Hematopoietic multipotent progenitor cell treated with erythropoietin and hydrocortisone succinate and interleukin-3 and kit ligand, for 8 days (in vitro differentiated cells): ENCODE measurements at places on chromosomes 12 and 14.

GRCh38 chr14:68274725-68275124 lies 455.1 kb downstream of the RAD51B start:
- peak; percentile 65 for DNase-seq

- DNase-seq, result no peak
These were observed 4.5 kb downstream of the MYL6 start for GRCh38 chr12:56162468-56163290.

- DNase-seq, result no peak
These were observed 62.0 kb downstream of the WSCD2 start for GRCh38 chr12:108191086-108191485.

GRCh38 chr12:128033473-128033872 lies 233.5 kb upstream of the TMEM132C start:
- no peak for DNase-seq

- peak; percentile 70 for DNase-seq
These were observed at the start of gene TPI1 for GRCh38 chr12:6867413-6868210. Gene TPI1 (plus strand): TSS chr12:6867531. CDS start chr12:6867567, 36 bp downstream.

DNA sequence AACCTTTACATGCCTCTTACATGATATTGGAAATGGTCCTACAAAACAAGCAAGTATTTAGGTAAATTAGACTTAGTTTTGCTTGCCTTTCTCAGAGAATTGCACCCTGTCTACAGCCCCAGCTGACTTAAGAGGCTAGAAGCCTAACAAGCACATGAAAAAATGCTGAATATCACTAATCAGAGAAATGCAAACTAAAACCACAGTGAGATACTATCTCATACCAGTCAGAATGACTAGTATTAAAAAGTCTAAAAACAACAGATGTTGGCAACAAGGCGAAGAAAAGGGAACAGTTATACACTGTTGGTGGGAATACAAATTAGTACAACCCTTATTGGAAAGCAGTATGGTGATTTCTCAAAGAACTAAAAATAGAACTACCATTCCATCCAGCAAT lies 103.8 kb downstream of the EGLN3 start:
- DNase-seq, result no peak

- DNase-seq, result no peak
These were observed 17.0 kb downstream of the PSEN1 start for GRCh38 chr14:73153272-73153671.

- peak; percentile 61 for DNase-seq
These were observed 138.3 kb downstream of the EGLN3 start for GRCh38 chr14:33812601-33813000.

DNA sequence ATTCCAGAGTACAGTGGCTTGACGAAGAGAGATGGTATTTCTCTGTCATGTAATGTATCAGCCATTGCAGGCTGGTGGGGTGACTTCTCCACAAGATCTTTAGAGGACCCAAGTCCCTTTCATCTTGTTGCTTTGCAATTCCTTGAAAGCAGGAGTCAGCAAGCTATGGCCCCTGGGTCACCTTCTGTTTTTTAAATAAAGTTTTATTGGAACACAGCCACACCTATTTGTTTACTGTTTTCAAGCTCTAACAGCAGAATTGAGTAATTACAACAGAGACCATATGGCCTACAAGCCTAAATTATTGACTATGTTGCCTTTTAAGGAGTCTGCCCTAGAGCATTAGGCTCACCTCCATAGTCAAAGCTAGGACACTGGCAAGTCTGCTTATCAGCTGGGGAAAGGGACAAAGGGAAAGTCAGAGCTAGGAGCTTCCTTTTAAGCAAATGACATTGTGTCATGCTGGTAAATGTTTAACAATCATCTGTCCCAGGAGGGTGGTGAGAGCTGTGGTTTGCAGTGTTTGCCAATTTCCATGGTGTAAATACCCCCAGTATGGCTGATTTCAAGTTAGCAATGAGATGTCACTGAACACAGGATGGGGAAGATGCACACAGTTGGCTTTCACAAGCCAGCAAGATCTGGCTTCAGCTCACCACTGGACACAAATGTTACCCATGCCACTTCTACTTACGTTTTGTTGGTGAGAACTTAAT lies 87.7 kb upstream of the PWP1 start:
- DNase-seq, result no peak
